ENCODE measurements at places on chromosomes 7 and 10.
A peak's percentile ranks its signal among the peaks of the same experiment; 100 is the strongest.

DNA sequence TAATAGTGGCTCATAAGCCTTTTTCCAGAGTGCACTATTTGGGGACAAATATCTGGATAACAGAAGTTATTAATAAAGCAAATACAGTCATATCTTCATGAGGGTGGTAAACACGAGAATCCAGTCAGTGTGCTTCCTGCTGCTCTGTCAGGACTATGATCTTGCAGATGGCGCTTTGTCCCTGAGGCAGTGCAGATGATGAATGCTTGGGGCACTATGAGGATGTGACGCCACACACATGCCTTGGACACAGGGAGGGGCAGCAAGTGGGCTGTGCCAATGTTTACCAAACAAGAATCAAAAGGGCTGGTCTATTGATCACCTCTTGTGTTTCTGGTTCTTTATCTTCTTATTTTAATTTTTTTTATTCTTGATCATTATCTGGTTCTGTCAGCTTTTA, 79.8 kb downstream of the GAD2 start:
- DNase-seq: no peak

- DNase-seq: no peak
Measured at GRCh38 chr10:62815381-62816075, 638 bp downstream of the EGR2 start.

- DNase-seq: no peak
Measured at GRCh38 chr10:32927750-32928149, 30.3 kb downstream of the ITGB1 start.

GRCh38 chr10:98125940-98126631, 8.4 kb upstream of the R3HCC1L start:
- no peak for DNase-seq

DNA sequence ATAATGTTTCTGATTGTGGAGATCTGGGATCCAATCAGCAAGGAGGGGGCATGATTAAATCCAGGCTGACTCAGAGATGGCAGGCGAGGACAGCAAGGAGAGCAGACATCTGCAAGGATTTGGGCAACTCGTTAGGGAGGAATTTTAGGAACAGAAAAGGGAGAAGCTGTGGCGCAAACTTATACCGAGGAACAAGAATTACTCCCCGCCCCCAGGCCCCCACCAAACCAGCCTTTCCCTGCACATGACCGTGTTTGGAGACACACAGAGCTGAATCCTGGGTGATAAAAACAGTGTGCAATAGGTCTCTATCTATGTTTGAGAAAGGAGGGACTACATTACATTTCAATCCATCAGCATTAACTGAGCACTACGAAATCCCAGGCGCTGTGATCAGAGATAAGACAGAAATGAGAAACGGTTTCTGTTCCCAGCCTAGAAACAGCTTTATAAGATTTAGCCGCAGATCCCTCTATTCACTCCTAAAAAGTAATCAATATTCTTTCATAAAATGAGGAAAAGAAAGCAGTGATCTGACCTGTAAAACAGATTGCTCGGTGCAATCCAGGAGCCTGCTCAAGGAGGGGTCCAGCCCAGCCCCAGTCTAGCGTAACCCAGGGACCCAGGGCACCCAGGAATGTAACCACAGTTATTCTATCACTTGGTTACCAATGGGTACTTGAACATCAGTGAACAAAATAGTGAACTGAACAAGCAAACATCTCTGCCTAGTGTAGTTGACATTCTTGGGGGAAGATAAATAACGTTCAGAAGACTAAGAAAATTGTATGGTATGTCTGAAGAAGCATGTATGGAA, 37.2 kb upstream of the RAPGEF5 start:
- DNase-seq: no peak

GRCh38 chr10:127314797-127315196, 118.4 kb upstream of the INSYN2A start:
- DNase-seq: no peak

GRCh38 chr7:37352974-37353948, 95.4 kb downstream of the ELMO1 start:
- DNase-seq: peak; percentile 44

- DNase-seq: no peak
Measured at GRCh38 chr10:131277969-131278368, 33.6 kb downstream of the TCERG1L start.

DNA sequence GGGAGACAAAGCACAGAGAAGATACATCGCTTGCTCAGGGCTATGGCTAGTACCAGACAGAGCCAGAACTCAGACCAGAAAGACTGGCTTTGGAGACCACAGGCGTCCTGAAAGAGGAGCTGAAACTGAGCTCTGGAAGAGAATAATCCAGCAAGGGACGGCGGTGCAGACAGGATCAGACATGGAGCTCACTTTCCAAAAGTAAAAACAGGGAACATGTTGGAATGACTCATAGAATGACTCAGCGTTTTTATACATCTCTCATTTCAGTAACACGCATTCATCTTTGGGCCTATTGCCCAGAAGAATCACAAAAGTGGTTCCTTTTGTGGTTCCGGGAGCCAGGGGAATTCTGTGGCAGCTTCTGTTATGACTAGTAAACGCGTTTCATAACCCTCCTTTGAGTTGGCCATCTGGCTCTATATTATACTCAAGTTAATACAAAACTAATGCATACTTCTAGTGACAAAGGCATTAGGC, 37.2 kb downstream of the PLEKHS1 start:
- DNase-seq: no peak

DNA sequence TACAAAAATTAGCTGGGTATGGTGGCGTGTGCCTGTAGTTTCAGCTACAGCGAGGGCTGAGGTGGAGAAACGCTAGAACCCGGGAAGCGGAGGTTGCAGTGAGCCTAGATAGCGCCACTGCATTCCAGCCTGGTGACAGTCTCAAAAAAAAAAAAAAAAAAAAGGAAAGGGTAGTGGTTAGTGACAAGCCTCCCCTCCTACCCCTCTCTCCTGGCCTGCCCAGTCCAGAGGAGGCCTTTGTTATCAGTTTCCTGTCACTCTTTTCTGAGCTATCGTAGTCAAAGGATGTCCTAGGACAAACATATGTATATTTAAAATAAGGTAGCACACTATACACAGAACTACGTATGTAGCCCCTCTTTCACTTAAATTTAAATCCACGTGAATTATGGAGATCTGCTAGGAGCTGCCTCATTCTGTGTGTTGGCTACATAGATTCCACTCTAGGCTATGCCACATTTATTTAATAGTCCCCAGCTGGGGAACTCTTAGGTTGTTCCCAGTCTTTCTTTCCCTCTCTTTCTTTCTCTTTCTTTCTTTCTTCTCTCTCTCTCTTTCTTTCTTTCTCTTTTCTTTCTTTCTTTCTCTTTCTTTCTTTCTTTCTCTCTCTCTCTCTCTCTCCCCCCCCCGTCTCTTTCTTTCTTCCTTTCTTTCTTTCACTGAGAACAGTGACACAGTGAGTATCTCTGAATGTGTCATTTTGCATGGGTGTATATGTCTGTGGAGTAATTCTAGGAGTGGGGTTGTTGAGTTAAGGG, 3.9 kb downstream of the TSPAN15 start:
- no peak for DNase-seq

Data from stimulated activated CD8-positive, alpha-beta memory T cell treated with anti-CD3 and anti-CD28 coated beads, Interleukin-7, amount 100 ng/mL, for 4 hours (primary cell).